IMR-90 (cell line): ENCODE measurements at places on chromosomes 2 and 18. TPM values are rescaled to one million over a fixed set of nuclear protein-coding genes. Genes with fewer than 3 reads are reported as not detected.

RNF181 gene
- 326 and 498 TPM in 2 replicates for total RNA-seq

DNA sequence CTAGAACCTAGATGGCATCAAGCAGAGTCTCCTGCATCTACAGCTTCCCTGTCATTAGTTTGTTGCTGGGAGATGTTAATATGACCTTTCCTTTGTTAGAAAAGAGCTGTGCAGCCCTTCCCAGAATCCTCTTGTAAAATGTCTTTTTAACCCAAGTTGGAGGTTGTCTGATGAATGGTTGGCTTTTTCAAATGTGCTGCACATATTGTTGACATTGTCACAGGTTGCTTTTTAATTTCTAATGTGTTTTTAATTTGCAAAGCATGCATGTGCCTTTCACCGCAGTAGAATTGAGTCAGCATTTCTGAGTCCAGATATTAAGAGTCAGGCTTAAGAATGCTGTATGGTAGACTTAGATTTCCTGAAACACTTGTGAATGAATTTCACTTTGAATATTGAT, 120.8 kb downstream of the GREB1L start:
- H3K36me3 ChIP-seq: no peaks in the 10 kb centered on the region
- no peak overlapping the region for H3K27ac ChIP-seq
- no peaks in the 10 kb centered on the region for H3K4me1 ChIP-seq
- no peak overlapping the region for H3K4me3 ChIP-seq
- DNase-seq: no peak
- peaks cover 7% of the 10 kb centered on the region for H3K27me3 ChIP-seq

DNA sequence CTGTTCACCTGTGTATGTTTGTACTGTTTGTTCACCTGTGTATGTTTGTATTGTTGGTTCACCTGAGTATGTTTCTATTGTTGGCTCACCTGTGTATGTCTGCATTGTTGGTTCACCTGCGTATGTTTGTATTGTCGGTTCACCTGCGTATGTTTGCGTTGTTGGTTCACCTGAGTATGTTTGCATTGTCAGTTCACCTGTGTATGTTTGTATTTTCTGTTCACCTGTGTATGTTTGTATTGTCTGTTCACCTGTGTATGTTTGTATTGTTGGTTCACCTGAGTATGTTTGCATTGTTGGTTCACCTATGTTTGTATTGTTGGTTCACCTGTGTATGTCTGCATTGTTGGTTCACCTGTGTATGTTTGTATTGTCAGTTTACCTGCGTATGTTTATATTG, 14.6 kb downstream of the ADI1 start:
- peaks cover 33% of the 10 kb centered on the region for H3K36me3 ChIP-seq
- H3K4me3 ChIP-seq: no peak overlapping the region
- DNase-seq: no peak
- H3K27ac ChIP-seq: no peak overlapping the region

- DNase-seq: no peak
- no peaks in the 10 kb centered on the region for H3K36me3 ChIP-seq
- H3K4me3 ChIP-seq: no peak overlapping the region
- peaks cover 1% of the 10 kb centered on the region; the same call in 1 of the 2 replicates for H3K4me1 ChIP-seq
- no peak overlapping the region for H3K27ac ChIP-seq
Observed at GRCh38 chr2:207437524-207438143, 92.1 kb upstream of the CREB1 start.

- no peak overlapping the region for H3K4me3 ChIP-seq
- no peak for DNase-seq
- H3K36me3 ChIP-seq: no peaks in the 10 kb centered on the region; the same call in 1 of the 2 replicates
- H3K27ac ChIP-seq: no peak overlapping the region
- no peaks in the 10 kb centered on the region for H3K4me1 ChIP-seq
Observed at GRCh38 chr2:42744545-42745082, 19.3 kb downstream of the OXER1 start.

PID1 gene
- 0.83 and 0.90 TPM in 2 replicates for total RNA-seq

DNA sequence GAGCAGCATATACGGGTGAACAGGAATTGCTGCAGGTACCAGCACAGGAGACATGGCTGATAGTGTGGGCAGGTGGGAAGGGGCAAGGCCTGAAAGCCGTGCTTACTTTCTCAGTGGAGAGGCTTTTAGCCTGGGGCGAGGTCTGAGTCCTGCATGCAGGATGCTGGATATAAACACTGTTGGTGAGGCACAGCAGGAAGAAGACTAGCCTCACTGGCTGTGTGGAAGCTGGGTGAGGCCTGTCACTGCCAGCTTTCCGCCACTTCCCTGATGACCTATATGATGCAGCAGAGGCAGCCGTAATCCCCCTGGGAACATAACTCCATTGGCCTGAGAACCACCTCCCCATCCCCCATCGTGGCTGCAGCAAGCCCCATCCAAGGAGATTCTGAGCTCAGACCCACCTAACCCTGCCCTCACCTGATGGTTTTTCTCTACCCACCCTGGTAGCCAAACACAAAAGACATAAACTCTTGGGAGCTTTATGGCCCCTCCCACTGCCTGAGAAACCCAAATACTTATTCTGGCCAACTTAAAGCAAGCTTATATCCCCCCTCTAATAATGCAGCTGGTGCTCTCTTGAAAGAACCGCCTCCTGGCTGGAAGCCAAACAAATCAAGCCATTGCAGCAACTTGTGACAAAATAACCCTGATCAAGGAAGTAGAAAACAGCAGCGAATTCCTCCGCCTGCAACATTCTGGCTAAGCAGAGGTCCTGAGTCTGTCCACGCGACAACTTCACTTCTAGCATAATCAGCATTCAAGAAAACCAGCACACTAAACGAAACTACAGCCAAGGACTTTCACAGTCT, 54.6 kb upstream of the DSC1 start:
- no peaks in the 10 kb centered on the region for H3K27me3 ChIP-seq
- no peaks in the 10 kb centered on the region for H3K36me3 ChIP-seq
- H3K4me1 ChIP-seq: no peaks in the 10 kb centered on the region
- no peak overlapping the region for H3K4me3 ChIP-seq

ARHGAP15 gene
- total RNA-seq: not detected in 2 replicates

GRCh38 chr2:58957188-58957840, 716.2 kb upstream of the FANCL start:
- no peak overlapping the region for H3K4me3 ChIP-seq
- 0 out of 2 replicates have a peak, but pooled peaks cover 3% of the 10 kb centered on the region for H3K4me1 ChIP-seq
- DNase-seq: peak; percentile 5
- H3K27me3 ChIP-seq: peaks cover 3% of the 10 kb centered on the region; the same call in 1 of the 2 replicates
- H3K36me3 ChIP-seq: no peaks in the 10 kb centered on the region

RRM2 gene
- total RNA-seq: 53.6 and 75.5 TPM in 2 replicates

GRCh38 chr2:214127170-214127569, 283.7 kb upstream of the VWC2L start:
- H3K4me1 ChIP-seq: peaks cover 1% of the 10 kb centered on the region; the same call in 1 of the 2 replicates
- no peaks in the 10 kb centered on the region for H3K27me3 ChIP-seq
- H3K4me3 ChIP-seq: no peak overlapping the region
- no peak for DNase-seq

GRCh38 chr2:111157798-111158197, 37.1 kb downstream of the BCL2L11 start:
- H3K27me3 ChIP-seq: peaks cover 7% of the 10 kb centered on the region
- no peak overlapping the region for H3K4me3 ChIP-seq
- peaks cover 17% of the 10 kb centered on the region; the same call in 1 of the 2 replicates for H3K36me3 ChIP-seq
- H3K27ac ChIP-seq: no peak overlapping the region

- H3K4me1 ChIP-seq: no peaks in the 10 kb centered on the region; the same call in 1 of the 2 replicates
- H3K4me3 ChIP-seq: no peak overlapping the region
- no peak overlapping the region for H3K27ac ChIP-seq
- DNase-seq: no peak
- H3K36me3 ChIP-seq: no peaks in the 10 kb centered on the region
Observed at GRCh38 chr2:238525990-238526389, 99.3 kb downstream of the ASB1 start.

CYBRD1 gene
- total RNA-seq: 103 and 119 TPM in 2 replicates

DNA sequence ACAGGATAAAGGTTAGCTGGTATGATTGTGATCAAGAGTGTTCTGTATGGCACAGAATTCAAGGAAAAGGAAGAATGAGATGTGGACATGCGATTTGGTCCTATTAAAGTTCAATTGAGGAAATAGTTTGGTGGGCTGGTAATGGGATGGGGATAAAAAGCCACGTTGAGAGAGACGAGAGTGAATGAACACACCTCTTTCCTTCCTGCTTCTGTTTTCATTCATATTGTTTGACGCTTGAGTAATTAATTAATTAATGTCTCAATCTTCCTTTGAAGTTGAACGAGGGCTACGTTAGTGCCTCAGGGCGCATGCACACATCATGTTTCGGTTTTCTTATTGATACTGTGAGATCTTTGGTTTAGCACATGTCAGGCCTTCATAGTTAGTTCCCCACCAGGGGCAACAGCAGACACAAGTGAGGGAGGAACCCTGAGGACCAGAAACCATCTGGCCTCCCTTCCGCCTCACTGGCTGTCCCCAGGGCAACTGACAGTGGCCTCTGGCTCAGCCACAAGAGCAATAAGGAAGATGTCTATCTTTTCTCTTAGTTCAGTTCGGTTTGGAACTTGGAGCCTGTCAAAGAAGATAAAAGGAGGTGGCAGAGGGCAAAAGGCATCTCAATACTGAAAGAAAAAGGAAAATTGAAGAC, 116.0 kb downstream of the LIPG start:
- no peaks in the 10 kb centered on the region for H3K4me1 ChIP-seq
- no peaks in the 10 kb centered on the region for H3K36me3 ChIP-seq
- H3K27me3 ChIP-seq: peaks cover 32% of the 10 kb centered on the region
- no peak for DNase-seq
- H3K4me3 ChIP-seq: no peak overlapping the region

- no peak overlapping the region for H3K27ac ChIP-seq
- no peaks in the 10 kb centered on the region for H3K27me3 ChIP-seq
- no peaks in the 10 kb centered on the region for H3K4me1 ChIP-seq
- no peak overlapping the region for H3K4me3 ChIP-seq
- no peaks in the 10 kb centered on the region for H3K36me3 ChIP-seq
Observed at GRCh38 chr18:78895207-78896001, 84.2 kb upstream of the SALL3 start.

- no peak overlapping the region for H3K4me3 ChIP-seq
- DNase-seq: no peak
- no peaks in the 10 kb centered on the region for H3K36me3 ChIP-seq
- no peak overlapping the region for H3K27ac ChIP-seq
- no peaks in the 10 kb centered on the region for H3K4me1 ChIP-seq
Observed at GRCh38 chr2:169005080-169005598, 26.0 kb downstream of the ABCB11 start.

DNA sequence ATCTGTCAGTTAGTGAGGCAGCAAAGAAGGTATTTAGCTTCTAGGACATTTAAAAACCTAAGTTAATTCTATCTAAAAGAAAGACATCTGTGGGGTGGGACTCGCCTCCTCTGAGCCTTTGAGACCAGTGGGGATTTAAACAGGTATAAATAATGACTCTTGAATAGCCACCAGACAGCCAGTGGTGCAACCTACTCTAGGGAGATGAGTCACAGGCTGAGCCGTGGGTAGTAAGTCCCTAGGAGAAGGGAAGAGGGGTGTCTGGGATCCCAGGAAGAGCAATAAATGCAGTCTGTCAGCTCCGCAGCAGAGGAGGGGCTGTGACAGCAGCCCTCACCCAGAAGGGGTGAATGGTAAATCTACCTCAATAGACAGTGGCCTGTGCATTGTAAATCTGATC, 43.1 kb upstream of the GALNT3 start:
- peaks cover 3% of the 10 kb centered on the region for H3K4me1 ChIP-seq
- no peak overlapping the region for H3K27ac ChIP-seq
- H3K27me3 ChIP-seq: no peaks in the 10 kb centered on the region
- DNase-seq: peak; percentile 66
- no peaks in the 10 kb centered on the region for H3K36me3 ChIP-seq
- no peak overlapping the region for H3K4me3 ChIP-seq

- H3K27me3 ChIP-seq: peaks cover 16% of the 10 kb centered on the region
- no peak overlapping the region for H3K4me3 ChIP-seq
- no peaks in the 10 kb centered on the region for H3K4me1 ChIP-seq
- no peak for DNase-seq
- no peak overlapping the region for H3K27ac ChIP-seq
Observed at GRCh38 chr2:19883486-19883885, 18.3 kb downstream of the TTC32 start.

UGT1A10 gene
- total RNA-seq: not detected in 2 replicates

DNA sequence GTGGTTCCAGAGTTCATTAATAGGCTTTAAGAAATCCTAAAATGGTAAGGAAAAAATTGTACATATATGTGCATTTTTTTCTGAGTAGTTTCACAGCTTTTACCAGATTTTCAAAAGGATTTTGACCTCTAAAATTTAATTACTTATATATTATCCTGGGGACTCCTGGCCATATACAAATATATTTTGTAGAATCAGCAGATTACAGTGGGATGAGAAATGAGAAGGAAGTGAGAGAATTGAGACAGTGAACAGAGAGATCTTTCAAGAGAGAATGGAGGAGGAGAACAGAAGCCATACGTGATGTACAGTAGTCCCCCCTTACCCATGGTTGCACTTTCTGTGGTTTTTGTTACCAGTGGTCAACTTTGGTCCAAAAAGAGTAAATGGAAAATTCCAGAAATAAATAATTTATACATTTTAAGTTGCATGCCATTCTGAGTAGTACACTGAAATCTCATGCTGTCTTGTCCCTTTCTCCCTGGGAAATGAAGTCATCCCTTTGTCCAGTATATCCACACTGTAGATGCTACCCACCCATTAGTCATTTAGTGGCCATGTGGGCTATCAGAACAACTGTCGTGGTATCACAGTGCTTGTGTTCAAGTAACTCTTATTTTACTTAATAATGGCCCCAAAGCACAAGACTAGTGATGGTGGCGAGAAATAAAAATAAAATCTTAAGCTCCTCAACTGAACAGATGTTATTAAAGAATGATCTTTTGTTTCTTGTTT, 130.4 kb upstream of the MYO3B start:
- 0 out of 2 replicates have a peak, but pooled peaks cover 1% of the 10 kb centered on the region for H3K36me3 ChIP-seq
- DNase-seq: peak; percentile 15
- no peak overlapping the region for H3K27ac ChIP-seq
- H3K4me1 ChIP-seq: no peaks in the 10 kb centered on the region
- no peaks in the 10 kb centered on the region for H3K27me3 ChIP-seq

GRCh38 chr2:207161247-207162123, 4.3 kb downstream of the KLF7 start:
- peak; percentile 76 for DNase-seq
- peak overlapping the region; percentile 28; the same call in 1 of the 2 replicates for H3K27ac ChIP-seq
- no peaks in the 10 kb centered on the region for H3K27me3 ChIP-seq
- H3K4me1 ChIP-seq: peaks cover 16% of the 10 kb centered on the region
- H3K36me3 ChIP-seq: no peaks in the 10 kb centered on the region
- no peak overlapping the region for H3K4me3 ChIP-seq

- DNase-seq: no peak
- peaks cover 4% of the 10 kb centered on the region for H3K27me3 ChIP-seq
- no peaks in the 10 kb centered on the region; the same call in 1 of the 2 replicates for H3K4me1 ChIP-seq
- H3K36me3 ChIP-seq: no peaks in the 10 kb centered on the region
- H3K4me3 ChIP-seq: no peak overlapping the region
- no peak overlapping the region for H3K27ac ChIP-seq
Observed at GRCh38 chr2:19664646-19665045, 237.1 kb downstream of the TTC32 start.

GRCh38 chr2:143219266-143219665, 90.0 kb downstream of the ARHGAP15 start:
- no peak overlapping the region for H3K27ac ChIP-seq
- no peaks in the 10 kb centered on the region for H3K36me3 ChIP-seq
- H3K4me1 ChIP-seq: no peaks in the 10 kb centered on the region
- no peak overlapping the region for H3K4me3 ChIP-seq

GRCh38 chr2:205267323-205267722, 415.0 kb upstream of the NRP2 start:
- no peaks in the 10 kb centered on the region for H3K27me3 ChIP-seq
- no peaks in the 10 kb centered on the region for H3K4me1 ChIP-seq
- H3K27ac ChIP-seq: no peak overlapping the region
- no peak for DNase-seq
- no peaks in the 10 kb centered on the region for H3K36me3 ChIP-seq
